Activated CD4-positive, alpha-beta T cell treated with anti-CD3 and anti-CD28 coated beads for 4 hours (primary cell): ENCODE measurements at places on chromosomes 5 and 9.

DNA sequence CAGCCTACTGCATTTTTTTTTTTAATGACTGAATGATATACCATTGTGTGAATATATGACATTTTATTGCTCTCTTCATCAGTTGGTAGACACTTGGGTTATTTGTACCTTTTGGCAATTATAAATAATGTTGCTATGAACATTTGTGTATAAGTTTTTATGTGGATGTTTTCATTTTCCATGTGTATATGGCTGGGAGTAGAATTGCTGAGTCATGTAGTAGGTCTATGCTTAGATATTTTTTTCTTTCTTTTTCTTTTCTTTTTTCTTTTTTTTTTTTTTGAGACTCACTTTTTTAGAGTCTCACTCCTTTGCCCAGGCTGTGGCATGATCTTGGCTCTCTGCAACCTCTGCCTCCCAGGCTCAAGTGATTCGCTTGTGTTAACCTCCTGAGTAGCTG lies 32.9 kb upstream of the FAM120AOS start:
- no peak for DNase-seq

GRCh38 chr5:80672140-80672736 lies 17.5 kb upstream of the DHFR start:
- DNase-seq: peak; percentile 70

GRCh38 chr5:6175172-6175854 lies 203.0 kb downstream of the MED10 start:
- no peak for DNase-seq

DNA sequence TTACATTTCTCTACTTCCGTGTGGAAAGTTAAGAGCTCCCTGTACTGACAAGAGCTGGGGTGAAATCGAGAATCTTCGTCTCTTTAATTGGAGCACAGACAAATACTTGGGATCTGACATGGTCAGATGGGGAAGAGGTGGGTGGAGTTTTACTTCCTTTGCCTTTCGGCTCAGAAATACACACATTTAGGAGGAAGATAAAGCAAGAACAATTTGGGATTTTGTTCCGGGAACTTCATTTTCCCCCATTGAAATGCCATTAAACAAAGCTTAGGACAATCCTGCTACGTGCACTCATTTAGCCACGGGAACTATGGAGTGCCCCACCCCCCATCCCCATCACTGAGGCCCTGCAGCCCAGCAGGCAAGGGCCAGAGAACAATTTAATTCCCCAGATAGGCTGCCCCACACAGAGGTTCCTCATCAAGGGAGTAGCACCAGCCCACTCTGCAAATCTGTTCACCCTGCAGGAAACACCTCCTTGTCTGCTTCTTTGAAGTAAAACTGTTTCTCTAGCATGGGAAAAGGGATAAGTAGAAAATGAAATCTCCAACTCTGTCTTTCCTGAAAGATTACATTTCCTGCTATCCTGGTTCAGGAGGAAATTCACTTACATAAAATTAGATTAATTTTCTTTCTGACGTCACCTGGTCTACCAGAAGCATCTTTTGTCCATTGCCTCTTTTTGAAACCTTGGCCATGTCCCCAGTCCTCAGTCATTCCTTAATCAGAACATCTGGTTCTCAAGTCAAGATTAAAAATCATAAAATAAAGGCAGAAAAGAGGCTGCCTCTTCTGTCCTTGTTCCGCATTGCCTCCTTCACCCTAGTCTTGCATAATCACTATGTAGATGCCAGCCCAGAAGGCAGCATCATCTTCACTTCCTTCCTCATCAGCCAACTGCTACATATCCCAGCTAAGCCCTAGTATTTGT lies 206.4 kb downstream of the ENC1 start:
- no peak for DNase-seq

DNA sequence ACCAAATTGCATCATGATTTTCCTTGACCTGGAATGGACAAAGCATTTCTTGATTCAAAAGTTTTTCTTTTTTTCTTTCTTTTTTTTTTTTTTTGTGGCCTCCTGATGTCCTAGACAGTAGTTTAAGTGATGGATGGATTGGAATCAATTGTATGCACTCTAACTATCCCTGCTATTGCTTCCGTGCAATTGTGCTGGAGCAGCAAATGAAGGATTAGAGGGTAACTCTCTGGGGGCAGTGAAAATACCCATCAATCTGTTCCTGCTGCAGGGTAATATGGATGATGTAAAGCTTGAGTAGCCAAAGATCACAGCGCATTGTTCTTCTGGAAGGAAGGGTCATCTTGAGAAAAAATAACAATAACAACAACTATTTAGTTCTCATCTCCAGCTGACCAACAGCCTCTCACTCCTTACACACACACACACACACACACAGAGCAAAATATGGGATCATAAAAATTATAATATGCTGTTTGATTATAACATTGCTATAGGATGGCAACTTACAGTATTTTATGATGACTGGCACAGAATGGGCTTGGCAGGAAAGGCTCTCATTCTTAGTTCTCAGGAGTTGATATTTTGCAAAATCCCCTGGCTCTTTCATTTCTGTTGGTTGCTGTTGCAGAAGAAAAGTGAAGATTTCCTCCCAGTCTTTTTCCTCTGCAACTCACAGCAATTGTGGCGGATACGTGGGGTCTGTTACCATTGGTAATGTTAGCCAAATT lies 160.9 kb upstream of the DMAC1 start:
- DNase-seq: no peak

GRCh38 chr9:126869368-126869767 lies 8.9 kb downstream of the ZBTB34 start:
- no peak for DNase-seq

DNA sequence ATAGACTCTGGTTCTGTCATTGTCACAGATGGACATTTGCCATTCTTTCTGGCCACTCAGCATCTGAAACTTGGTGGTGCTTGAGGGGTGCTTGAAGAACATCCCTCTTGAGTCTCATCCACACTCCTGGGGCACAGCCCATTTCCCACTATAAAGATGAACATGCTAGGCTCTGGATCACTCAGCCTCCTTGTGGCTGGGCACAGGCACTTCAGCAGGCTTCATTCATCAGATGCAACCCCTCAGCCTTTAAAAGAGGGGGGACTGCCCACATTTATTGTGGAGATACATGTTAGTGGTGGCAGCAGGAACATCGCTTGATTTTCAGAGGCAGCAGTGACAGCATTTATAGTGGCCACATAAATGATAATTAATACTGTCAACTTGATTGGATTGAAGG lies 124.7 kb upstream of the NIPBL start:
- DNase-seq: no peak

DNA sequence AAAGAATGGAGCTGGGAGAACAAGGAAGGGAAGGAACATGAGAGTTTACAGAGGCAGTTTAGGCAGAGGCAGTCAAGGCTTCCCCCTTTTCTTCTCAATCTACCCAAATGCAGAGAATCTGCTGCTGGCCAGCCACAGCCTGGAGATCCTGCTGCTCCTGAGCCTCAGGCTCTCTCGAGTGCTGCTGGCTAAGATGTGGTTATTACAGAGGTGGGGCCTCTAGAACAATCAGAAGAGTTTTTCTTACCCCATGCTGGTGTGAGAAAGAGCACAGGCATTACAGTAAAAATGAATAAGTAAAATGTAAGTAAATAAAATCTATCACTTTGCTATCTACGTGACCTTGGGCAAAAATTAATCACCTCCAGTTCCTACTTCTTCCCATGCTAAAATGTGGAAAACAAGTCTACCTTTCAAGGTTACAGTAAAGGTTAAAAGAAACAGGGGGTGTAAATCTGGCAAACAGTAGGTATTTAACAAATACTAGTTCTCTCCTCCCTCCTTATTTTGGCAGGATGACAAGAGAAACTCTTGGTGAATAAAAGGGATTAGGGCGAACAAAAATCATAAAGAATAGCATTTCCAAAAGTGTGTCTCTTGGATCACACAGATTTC lies 31.1 kb downstream of the FBXW11 start:
- DNase-seq: no peak

DNA sequence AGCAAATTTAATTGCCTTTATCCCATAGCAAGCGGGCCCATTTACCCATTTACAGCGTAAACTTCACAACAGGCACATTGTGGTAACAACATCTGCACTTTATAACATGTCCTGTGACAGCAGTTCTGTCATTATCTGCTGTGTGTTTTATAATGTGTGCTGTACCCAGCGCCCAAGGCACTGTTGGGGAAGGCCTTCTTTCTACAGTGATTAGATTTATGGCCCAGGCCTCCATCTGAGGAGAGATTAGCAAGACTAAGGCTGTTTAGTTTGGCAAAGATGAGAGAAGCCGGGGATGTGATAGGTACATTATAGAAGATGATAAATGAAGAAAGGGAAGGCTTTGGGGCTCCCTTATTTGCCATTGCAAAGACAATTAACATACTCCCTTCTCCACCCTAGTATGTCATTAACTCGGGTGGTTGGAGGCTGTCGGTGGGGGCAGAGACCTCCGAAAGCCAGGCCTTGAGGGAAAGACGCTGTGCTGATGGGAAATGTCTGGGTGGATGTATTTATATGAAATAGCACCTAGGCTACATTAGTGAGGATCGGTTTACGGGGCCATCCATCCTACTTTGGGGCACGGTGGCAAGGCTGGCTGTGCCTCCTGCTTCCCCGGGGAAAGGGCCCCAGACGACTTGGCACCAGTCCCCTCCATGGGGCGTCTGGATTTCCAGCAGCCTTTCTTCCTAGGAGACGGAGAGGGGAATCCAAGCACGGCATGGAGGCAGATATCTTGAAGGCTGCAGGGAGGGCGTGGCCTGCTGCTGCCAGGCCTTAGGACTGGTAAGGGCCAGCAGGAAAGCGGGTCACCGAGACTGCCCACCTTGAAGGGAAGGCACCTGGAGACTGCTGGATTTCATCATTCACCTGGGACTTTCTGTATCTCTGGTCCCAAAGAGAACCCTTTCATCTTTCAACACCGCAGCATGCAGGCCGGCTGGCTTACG lies 64.3 kb upstream of the PTCH1 start:
- no peak for DNase-seq

DNA sequence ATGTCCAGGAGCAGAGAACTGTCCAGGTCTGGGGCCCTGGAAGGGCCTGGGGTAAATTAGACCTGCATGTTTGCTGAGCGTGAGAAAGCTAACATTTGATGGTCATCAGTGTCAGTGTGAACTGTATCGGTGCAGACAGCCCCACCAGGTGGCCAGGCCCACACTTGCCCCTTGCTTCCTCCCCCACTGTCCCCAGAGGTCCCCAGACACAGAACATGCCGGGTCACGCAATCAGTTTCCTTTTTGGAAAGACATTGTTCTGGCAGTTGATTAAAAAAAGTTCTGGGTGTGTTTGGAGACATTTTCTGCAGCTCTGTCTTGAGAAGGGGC lies 1.5 kb downstream of the NKD2 start:
- DNase-seq: peak; percentile 0

GRCh38 chr5:111211341-111211740 lies 12.8 kb upstream of the CAMK4 start:
- no peak for DNase-seq

GRCh38 chr9:27367921-27368315 lies 71.0 kb upstream of the EQTN start:
- no peak for DNase-seq

DNA sequence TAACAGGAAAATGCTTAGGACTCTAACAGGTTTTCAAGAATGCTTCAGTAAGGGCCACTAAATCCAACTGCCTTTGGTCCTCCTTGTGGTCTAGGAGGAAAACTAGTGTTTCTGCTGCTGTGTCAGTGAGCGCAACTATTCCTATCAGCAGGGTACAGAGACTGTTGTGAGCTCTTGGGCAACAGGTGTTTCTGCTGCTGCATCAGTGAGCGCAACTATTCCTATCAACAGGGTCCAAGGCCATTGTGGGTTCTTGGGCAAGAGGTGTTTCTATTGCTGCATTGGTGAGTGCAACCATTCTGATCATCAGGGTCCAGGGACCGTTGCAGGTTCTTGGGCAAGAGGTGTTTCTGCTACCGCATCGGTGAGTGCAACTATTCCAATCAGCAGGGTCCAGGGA lies 256.3 kb downstream of the CDH10 start:
- DNase-seq: no peak

GRCh38 chr5:131771692-131772091 lies 25.1 kb downstream of the FNIP1 start:
- no peak for DNase-seq

GRCh38 chr5:10699281-10699874 lies 61.7 kb downstream of the DAP start:
- DNase-seq: no peak

GRCh38 chr5:53239301-53239990 lies 129.9 kb upstream of the MOCS2 start:
- no peak for DNase-seq

DNA sequence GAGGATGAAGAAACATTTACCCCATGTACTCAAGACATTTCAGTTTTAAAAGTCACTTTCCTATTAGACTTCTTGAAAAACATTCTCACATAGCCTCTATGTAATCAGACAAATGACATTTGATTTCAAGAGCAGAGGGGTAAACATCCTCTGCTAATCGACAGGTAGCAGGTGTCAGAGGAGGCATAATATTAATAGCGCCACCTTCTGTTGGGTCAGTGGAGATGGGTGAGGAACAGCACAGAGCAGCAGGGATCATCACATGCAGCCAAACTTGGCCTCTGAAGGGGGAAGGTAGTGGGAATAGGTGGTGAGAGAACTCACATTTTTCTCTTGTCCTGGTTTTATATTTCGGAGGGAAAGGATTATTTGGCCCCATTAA lies 3.3 kb upstream of the LSM11 start:
- DNase-seq: peak; percentile 13

- no peak for DNase-seq
Observed at GRCh38 chr9:83724436-83724835, 16.7 kb upstream of the UBQLN1 start.

DNA sequence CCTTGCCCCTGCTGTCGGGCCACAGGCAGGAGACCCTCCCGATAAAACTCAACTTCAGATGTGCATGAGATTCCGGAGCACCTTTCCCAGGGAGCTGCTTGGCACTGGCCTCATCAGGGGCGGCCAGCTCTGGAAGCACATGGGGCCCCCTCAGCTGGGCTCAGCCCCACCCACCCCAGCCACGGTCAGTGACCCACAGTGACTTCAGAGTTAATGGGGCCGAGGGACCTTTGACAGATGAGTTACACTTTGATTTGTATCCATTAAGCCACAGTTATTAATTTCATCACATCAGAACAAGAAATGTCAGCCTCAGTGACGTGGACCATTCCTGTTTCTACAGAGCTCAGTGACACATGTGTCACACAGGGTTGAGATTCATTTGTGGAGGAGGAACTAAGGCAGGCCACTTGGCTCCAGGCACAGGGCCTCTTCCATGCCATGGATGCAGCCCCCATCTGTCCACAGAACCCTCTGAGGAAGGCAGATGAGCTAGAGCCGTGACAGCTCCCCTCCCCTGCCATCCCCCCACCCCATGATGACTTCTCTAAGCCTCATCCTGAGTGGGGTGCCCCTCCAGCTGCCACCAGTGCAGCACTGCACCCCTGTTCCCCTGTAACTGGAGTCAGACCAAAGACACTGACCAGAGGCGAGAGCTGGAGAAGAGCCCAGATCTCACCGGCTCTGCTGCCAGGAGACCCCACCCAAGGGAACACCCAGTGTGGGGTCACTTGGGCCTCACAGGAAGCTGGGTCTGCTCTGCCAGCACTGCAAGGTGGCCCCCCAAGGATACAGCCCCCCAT lies 69.4 kb upstream of the ADAMTS2 start:
- no peak for DNase-seq

- DNase-seq: no peak
Observed at GRCh38 chr9:75588808-75589207, 301.7 kb upstream of the PCSK5 start.
